Breast epithelium (tissue), 4 donors: ENCODE measurements at places on chromosomes 3 and 15.

GRCh38 chr3:172176061-172176770 lies 136.8 kb downstream of the FNDC3B start:
- DNase-seq = no peak
- no peak overlapping the region for H3K4me3 ChIP-seq
- H3K36me3 ChIP-seq = no peaks in the 10 kb centered on the region
- no peaks in the 10 kb centered on the region for H3K27me3 ChIP-seq

GRCh38 chr3:112761062-112761638 lies 85.5 kb downstream of the CD200R1L start:
- no peaks in the 10 kb centered on the region for H3K4me1 ChIP-seq
- no peak overlapping the region for H3K4me3 ChIP-seq
- DNase-seq = no peak
- no peak overlapping the region for H3K27ac ChIP-seq
- H3K36me3 ChIP-seq = no peaks in the 10 kb centered on the region

DNA sequence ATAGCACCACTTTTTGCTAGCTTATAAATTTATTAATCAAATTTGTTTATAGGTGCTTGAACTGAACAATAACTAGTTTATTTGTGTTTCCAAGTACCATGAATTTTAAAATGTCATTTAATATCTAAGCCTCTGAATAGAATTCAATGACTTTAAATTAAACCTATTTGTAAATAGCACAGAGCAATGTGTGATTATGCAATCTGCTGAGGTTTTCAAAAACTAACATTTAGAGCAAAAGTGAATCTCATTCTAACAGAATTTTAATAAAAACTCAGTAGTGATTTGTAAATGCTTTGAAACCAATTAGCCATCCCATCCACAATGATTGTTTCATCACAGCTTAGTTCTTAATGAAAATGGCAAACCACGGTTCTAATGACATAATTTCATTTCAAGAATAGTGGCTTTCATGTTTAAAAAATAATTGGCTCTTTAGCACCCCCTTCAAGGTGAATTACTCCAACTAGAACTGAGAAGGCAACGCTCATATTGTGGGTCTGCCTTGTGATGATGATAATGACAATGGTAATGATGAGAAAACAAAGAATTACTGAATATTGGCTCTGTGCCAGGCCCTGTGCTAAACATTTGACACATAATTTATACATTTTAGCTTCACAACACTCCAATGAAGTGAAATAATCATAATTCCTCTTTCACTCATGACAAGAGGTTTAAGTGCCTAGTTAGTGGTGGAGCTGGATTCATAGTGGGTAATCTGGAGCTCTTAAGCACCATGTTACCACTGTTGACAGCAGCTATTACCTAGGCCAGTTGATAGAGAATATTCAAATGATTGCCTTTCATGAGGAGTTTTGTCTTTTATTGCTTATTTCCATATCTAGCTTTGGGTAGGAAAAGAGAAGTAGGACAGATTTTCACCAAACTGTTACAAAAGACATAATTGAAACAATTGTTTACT lies 145.7 kb downstream of the RBMS3 start:
- H3K27ac ChIP-seq = no peak overlapping the region
- H3K4me1 ChIP-seq = peaks cover 4% of the 10 kb centered on the region
- H3K4me3 ChIP-seq = no peak overlapping the region
- H3K27me3 ChIP-seq = no peaks in the 10 kb centered on the region

GRCh38 chr3:14823910-14824629 lies 5.3 kb downstream of the FGD5 start:
- no peaks in the 10 kb centered on the region for H3K36me3 ChIP-seq
- no peak overlapping the region for H3K27ac ChIP-seq
- peak; percentile 21 for DNase-seq
- no peaks in the 10 kb centered on the region for H3K27me3 ChIP-seq
- no peak overlapping the region for H3K4me3 ChIP-seq
- H3K4me1 ChIP-seq = no peaks in the 10 kb centered on the region

DNA sequence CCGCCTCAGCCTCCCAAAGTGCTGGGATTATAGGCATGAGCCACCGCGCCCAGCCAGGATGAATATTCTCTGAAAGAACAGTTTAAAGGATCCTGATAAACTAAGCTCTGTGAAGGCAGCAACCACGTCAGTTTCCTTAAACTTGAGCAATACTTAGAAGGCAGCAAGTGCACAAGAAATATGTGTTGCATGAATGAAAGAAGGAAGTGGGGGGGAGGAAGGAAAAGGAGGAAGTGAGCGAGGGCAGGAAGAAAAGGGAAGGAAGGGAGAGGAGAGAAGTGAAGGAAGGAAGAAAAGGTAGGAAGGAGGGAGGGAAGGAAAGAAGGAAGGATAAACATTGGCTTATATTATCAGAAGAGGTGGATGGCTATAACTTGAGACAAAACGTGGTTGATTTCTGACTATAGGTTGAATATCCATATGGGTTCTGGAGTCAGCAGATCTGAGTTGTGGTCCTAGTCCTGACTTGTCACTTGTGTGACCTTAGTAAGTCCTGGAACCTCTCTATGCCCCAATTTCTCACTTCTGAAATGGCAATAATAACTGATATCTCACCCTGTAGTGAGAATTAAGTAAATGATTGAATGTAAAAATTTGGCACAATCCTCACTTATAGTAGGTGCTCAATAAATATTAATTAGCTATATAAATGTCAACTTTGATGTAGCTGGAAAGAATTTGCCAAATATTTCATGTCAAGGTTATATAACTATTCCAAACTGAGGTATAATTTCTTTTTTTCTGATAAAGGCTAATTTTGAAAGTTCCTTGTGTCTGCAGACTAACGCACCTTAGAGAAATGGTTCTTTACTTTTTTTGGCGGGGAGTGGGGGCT lies 12.0 kb upstream of the SEMA4B start:
- DNase-seq = no peak
- peak overlapping the region; percentile 77 for H3K27ac ChIP-seq
- no peaks in the 10 kb centered on the region for H3K27me3 ChIP-seq
- H3K4me3 ChIP-seq = no peak overlapping the region

- no peaks in the 10 kb centered on the region for H3K36me3 ChIP-seq
- H3K4me1 ChIP-seq = no peaks in the 10 kb centered on the region
- no peak overlapping the region for H3K4me3 ChIP-seq
- H3K27ac ChIP-seq = no peak overlapping the region
- no peak for DNase-seq
These were observed 4.6 kb upstream of the ABCC5 start for GRCh38 chr3:184022323-184022722.

GRCh38 chr3:133868758-133869475 lies 26.8 kb downstream of the RAB6B start:
- H3K27me3 ChIP-seq = no peaks in the 10 kb centered on the region
- no peak overlapping the region for H3K27ac ChIP-seq
- H3K4me1 ChIP-seq = no peaks in the 10 kb centered on the region
- no peak overlapping the region for H3K4me3 ChIP-seq
- no peaks in the 10 kb centered on the region for H3K36me3 ChIP-seq
- DNase-seq = no peak
